Kidney (tissue), 22 donors: ENCODE measurements at places on chromosomes 13 and 19.

GRCh38 chr13:110232756-110233155 is 74.2 kb downstream of the COL4A1 start:
- no peaks in the 10 kb centered on the region for H3K27me3 ChIP-seq
- H3K4me3 ChIP-seq: no peak overlapping the region
- H3K27ac ChIP-seq: peak overlapping the region; percentile 79
- H3K4me1 ChIP-seq: no peaks in the 10 kb centered on the region
- peaks cover 2% of the 10 kb centered on the region for H3K36me3 ChIP-seq

DNA sequence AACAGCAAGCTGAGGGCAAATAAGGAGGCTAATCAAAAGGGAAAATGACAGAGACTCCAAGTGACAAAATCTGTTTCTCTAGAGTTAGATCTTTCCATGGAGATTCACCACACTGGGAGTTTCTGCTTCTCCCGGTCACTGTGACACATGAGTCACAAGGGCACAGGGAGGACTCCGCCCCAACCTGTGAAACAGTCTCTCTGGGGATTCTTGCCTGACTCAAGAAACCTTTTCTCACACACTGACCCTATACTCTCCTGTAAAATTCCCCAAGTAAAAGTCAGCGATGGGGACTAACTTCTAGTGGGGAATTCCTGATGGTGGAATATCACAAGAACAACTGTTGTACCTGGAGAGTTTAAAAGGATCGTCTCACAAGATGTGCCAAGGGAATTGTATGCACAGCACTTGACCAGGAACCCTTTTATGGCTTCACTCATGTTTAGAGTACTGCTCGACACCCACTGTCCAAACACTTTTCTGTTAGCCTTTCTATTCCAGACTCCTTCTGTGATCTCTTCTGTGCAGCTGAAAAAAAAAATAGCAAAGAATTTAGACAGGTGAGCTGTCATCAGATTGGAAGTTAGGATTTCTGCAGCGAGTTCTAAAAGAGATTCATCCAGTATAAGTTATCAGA is 46.8 kb upstream of the URAD start:
- H3K36me3 ChIP-seq: no peaks in the 10 kb centered on the region
- no peak overlapping the region for H3K27ac ChIP-seq
- H3K4me1 ChIP-seq: no peaks in the 10 kb centered on the region

- DNase-seq: peak; percentile 54
- H3K27me3 ChIP-seq: no peaks in the 10 kb centered on the region
- peak overlapping the region; percentile 86 for H3K27ac ChIP-seq
- peaks cover 56% of the 10 kb centered on the region for H3K4me1 ChIP-seq
These were observed 8.1 kb downstream of the STK11 start for GRCh38 chr19:1213391-1214286.

DNA sequence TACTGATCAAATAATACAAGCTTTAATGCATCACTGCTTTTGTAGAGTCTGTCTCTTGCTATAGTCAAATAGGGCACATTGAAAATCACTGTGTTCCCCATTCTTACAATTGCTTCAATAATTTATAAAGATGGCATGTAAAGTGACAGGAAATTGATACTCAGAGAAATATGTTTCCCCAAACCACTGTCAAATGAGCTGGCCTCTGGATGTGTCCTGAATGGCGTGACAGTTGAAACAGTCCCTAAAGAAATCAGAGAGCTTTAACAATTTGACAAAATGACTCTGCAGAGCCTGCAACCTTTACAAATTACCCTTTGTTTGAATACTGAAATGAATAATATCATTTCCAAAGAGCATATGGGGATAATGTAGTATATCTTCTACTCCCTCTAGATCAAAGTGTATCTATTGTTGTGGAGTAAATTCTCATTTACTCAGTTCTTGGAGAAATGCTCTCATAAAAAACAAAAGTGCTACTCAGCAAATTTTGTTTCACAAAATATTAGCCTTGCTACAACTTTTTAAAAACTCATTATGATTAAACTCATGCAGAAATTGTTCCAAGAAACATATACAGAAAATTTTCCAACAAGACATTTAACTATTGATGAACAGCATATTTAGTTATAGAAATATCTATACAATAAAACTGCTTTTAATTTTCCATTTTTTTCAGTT is 763.2 kb upstream of the SPRY2 start:
- H3K36me3 ChIP-seq: no peaks in the 10 kb centered on the region
- no peak for DNase-seq
- H3K4me3 ChIP-seq: no peak overlapping the region

DNA sequence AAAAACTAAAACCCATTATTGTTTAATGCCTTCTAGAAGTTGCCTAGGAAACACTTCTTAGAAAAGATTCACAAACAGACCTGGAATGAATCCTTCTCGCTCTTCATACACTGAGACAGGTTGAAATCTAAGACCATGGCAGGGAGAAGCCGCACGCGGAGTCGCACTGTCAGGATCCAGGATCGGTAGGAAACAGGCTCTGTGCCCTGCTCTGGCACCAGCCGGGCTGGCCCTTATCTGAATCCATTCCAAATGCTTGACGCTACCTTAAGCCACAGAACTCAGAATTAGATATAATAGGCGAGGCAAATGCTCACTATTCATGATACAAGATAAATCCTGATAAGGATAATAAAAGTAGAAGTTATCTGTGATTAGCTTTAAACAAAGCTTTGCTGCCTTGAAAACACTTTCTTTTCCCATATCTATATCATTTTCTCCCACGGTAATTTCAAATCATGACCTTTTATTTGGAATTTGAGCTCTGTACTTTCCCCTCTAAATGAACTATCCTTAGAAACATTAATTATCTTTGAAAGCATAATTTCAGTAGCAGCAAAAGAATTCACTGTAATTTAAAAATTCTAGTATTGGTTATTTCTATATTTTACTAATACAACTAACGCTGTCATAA is 385.6 kb downstream of the IRS2 start:
- H3K36me3 ChIP-seq: no peaks in the 10 kb centered on the region
- no peaks in the 10 kb centered on the region for H3K27me3 ChIP-seq
- no peak overlapping the region for H3K4me3 ChIP-seq
- no peak for DNase-seq
- no peak overlapping the region for H3K27ac ChIP-seq

GRCh38 chr13:48253849-48254248 is 20.8 kb downstream of the ITM2B start:
- no peak overlapping the region for H3K4me3 ChIP-seq
- no peak overlapping the region for H3K27ac ChIP-seq
- DNase-seq: no peak
- H3K4me1 ChIP-seq: no peaks in the 10 kb centered on the region
- peaks cover 15% of the 10 kb centered on the region for H3K36me3 ChIP-seq

DNA sequence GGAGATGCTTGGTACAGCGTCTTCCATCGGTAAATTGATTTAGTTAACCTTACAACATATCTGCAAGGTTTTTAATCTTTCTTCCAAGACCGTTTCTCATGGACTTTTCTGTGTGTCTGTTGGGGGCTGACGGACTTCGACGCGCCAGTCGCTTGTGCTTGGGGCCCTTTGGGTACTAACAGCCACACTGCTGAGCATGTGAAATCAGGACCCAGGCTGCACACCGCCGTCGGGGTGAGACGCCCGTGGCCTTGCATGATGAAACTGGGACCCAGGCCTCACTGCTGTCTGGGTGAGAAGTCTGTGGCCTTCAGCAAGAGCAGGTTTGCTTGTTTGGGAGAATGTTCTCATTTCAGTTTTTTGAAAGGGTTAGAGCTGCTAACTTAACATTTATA is 9.8 kb downstream of the ATP4B start:
- H3K27me3 ChIP-seq: no peaks in the 10 kb centered on the region
- DNase-seq: no peak

DNA sequence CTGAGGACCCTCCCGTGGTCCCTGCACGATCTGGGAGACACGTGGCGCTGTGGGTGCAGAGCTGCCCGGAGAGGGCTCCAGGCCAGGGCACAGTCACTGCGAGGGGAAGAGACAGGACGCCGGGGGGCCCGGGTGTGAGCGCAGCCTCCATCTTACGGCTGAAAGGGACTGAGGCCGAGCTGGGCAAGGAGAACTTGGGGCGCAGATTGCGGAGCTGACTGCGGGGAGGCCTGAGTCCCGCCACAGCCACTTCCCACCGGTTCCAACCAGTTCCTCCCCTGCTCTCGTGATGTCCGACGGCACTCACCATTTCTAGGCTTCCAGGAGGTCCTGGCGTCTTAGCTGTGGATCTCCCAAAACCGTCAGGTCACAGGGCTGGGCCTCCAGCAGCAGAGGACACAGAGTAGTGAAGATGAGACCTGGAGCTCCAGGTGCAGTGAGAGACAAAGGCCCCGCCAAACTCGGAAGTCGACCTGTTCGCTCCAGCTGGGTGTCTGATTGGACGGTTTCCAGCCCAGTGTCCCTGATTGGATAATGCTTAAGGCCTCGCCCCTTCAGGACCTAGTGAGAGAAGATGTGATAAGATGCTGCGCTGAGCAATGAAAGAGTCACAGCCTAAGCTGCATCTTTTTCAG is 4.8 kb upstream of the ZNF253 start:
- no peaks in the 10 kb centered on the region for H3K27me3 ChIP-seq
- no peak overlapping the region for H3K27ac ChIP-seq
- H3K4me3 ChIP-seq: peak overlapping the region; percentile 73
- H3K36me3 ChIP-seq: no peaks in the 10 kb centered on the region
- DNase-seq: peak; percentile 96

- peaks cover 3% of the 10 kb centered on the region for H3K4me1 ChIP-seq
- H3K4me3 ChIP-seq: no peak overlapping the region
- no peaks in the 10 kb centered on the region for H3K36me3 ChIP-seq
- peak; percentile 65 for DNase-seq
- H3K27me3 ChIP-seq: no peaks in the 10 kb centered on the region
These were observed 148.9 kb downstream of the SIPA1L3 start for GRCh38 chr19:38055655-38056521.

DNA sequence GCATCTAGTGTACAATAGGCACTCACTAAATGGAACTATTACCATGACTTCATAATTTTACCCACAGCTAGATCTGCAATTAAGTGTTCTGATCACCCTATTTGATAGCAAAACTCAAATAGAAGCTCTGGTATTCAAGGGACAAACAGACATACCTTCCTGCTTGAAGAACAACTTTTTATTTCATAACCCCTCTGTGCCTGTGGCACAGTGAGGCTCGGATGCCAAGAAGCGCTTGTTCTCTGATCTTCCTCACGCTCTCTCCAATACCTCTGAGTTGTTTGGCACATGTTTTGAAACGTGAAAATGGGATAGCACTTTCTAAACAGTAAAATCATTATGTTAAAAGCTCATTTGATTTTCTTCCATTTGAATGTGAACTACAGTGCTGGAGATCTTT is 232.0 kb downstream of the KLF5 start:
- no peaks in the 10 kb centered on the region for H3K4me1 ChIP-seq
- DNase-seq: no peak
- H3K4me3 ChIP-seq: no peak overlapping the region
- no peaks in the 10 kb centered on the region for H3K27me3 ChIP-seq
- H3K36me3 ChIP-seq: no peaks in the 10 kb centered on the region

DNA sequence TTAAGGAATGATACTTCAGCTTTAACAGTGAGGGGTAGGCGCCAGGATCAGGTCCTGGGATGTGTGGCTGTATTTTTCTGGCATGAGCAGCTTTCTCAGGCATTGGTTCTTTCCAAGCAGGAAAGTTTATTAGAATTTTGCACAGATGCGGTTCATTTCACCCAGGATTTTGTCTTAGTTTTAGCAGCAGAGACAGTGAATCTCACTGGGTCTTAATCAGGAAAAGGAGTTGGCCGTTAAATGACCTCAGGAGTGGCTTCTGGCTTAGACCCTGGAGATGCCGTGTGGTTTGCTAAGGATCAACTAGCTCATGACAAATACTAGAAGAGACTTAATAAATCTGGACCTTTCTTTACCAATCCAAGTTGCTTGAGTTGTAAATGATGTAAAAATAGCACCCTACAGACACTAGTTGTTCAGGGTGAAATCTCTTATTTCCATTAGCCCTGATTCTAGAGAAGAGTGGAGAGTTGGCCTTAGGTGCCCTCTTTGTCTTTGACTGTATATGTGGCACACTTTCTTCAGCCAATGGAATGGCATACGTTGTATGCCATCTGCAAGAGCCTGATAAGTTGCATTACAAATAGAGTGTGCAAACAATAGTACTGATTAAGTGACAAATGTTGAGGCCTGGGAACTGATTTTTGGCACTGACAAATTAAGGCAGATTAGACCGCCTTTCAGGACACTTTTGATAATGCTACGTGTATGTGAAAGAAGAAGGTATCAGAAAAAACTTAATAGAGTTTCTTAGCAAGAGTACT is 34.0 kb downstream of the LRCH1 start:
- DNase-seq: no peak
- H3K27me3 ChIP-seq: no peaks in the 10 kb centered on the region
- no peak overlapping the region for H3K27ac ChIP-seq
- H3K4me1 ChIP-seq: peaks cover 12% of the 10 kb centered on the region

DNA sequence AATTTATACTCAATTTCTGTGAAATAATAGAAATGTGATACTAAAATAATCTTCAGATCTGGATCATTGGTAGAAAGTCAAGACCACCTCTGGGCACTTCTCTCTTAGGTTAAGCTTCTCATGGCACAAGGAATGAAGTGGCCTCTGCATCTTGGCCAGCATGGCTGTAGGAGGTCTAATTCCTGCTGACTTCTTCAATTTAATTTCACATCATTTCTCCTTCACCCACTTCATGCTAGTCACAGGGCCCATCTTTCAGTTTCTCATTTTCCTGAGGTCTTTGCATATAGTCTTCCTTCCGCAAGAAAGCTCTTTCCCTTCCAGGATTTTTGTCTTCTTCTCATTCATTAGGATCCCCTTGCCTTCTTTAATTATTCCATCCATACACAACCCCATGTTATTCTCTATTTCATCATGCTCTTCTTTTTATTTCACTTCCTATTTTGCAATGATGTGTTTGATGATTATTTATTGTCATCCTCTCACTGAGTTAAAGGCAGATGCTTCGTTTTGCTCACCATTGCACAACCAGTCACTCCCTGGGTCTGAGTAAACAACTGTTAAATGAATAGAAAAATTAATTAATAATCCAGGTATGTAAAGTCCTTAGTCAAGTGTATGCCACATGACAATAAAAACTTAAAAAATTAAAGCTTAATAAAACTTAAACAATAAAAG is 397.4 kb downstream of the SPRY2 start:
- no peak overlapping the region for H3K27ac ChIP-seq
- no peaks in the 10 kb centered on the region for H3K36me3 ChIP-seq
- no peak overlapping the region for H3K4me3 ChIP-seq
- no peaks in the 10 kb centered on the region for H3K27me3 ChIP-seq
- no peak for DNase-seq

GRCh38 chr19:6045108-6045507 is 65.2 kb downstream of the RFX2 start:
- no peaks in the 10 kb centered on the region for H3K36me3 ChIP-seq
- no peak overlapping the region for H3K4me3 ChIP-seq
- no peaks in the 10 kb centered on the region for H3K4me1 ChIP-seq
- no peak overlapping the region for H3K27ac ChIP-seq

GRCh38 chr13:58302349-58302748 is 670.8 kb downstream of the PCDH17 start:
- no peak for DNase-seq
- no peak overlapping the region for H3K27ac ChIP-seq
- H3K4me3 ChIP-seq: no peak overlapping the region
- H3K4me1 ChIP-seq: no peaks in the 10 kb centered on the region
- no peaks in the 10 kb centered on the region for H3K27me3 ChIP-seq
